ENCODE measurements at places on chromosomes 7 and 10.

DNA sequence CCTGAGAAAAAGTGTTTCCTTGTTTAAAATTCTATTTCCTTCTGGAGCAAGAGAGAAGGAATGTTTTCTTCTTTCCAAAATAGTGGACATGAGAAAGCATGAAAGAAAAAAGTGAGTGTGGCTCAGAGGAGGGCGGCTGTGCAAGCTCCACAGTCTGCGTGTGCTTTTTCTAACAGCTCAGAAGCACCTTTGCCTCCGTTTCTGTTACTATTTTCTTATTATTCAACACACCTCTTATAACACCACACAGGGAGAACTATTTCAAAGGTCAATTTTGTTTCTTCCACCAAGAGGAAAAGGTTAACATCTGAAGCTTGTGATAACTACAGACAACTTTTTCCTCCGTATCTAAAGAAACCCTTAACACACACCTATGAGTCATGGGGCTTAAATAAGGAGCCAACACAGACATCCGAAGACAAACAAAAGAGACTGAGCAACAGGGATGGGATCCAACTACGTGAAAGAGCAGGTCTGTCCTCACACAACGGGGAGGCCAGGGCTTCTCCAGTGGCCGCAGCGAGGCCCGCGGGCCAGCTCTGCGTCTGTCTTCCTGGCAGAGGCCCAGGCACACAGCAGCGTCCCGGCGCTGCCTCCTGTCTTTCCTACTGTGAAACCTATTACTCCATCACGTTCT is 36.2 kb upstream of the NCAPG2 start:
- DNase-seq = no peak

- DNase-seq = no peak
Observed at GRCh38 chr7:42065942-42066341, 171.1 kb downstream of the GLI3 start.

GRCh38 chr10:117549100-117549585 is 6.6 kb downstream of the EMX2 start:
- DNase-seq = no peak

DNA sequence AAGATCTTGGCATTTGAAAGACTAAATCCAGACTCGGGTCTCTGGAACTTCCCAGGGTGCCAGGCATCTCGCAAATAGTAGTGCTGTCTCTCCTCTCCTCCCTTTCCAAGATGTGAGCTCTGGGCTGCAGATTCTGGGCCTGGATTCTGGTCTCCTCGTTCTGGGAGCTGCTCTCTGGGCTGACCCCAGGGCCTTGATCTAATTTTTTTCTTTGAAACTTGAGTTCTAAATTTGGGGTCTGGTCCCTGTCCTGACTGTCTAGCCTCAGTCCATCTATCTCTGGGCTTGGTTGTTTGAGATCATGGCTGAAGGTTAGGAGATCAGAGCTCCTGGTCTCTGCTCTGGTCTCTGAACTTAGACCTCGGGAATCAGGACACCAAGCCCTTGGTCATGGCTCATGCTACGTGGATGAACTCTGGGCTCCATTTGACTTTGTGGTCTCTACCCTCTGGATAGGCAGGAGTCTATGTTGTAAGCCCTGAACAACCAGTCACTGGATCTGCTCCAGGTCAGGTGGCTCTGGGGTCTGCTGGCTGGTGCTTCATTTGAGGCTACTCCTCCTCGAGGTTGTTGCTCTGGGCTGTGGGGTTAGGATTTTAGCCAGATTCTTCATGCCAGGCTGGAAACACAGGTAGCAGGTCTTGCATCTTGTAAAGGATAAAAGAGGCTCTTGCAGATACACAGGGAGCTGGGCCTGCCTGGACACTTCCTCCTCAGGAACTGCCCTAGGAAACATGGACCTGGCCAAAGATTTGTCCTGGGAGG is 8.0 kb upstream of the MBL2 start:
- DNase-seq = no peak

DNA sequence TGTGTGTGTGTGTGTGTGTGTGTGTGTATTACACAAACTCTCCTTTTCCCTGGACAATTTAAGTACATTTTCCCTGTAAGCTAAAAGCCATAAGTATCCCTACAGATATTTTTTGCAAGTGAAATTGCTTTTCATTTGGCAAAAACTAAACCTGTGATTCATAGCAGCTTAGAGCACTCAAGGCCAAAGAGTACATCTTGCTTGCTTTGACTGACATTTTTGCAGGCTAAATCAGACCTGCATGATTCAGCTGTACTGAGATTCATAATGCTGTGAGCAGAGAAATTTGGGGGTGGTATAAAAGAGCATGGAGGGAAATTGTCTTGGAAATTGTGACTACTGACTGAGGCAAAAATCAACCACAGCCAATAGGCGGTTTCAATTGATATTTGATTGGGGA is 500.4 kb downstream of the GFRA1 start:
- no peak for DNase-seq
